ENCODE measurements at places on chromosomes 2 and 18.
A peak's percentile ranks its signal among the peaks of the same experiment; 100 is the strongest.

- no peak for DNase-seq
These were observed 182.8 kb downstream of the ST6GAL2 start for GRCh38 chr2:106703161-106703560.

GRCh38 chr2:184155791-184156190 lies 442.5 kb upstream of the ZNF804A start:
- no peak for DNase-seq

DNA sequence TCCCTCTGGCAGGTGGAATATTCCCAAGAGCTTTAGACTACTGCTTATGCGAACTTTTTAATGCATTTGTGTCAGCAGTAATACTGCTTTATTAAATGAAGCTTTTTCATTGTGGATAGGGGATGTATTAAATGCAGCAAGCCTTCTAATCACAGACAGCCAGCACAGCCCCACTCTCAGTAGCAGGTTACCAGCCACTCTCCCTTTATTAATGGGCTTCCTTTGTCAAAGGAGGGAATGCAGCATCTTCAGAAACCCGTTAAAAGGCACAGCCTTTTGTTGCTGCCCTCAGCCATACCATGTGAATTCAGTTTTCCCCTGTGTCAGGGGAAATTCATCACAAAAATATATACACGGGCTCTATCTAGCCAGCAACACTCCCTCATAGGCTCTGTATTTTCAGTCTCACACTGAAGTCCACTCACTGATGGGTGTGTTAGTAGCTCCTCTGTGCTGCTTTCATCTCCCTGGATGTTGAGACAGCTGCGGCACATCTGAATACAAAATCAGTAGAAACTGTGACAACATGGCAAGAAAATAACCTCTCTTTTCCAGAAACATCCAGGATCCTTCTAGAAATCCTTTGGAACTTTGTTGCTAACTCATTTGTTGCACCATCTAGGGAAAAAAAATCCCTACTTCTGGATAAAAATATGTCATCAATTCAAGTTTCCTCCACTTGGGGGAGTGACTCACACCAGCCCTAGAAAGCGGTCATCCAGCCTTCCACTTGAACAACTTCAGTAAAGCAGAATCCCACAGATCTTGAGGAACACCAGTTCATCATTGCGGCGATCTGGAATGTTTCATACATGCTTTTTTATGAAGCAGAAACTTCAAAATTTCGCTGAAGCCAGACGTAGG lies 48.4 kb downstream of the LRRTM1 start:
- peak; percentile 25 for DNase-seq

- DNase-seq = no peak
These were observed 46.9 kb upstream of the CD28 start for GRCh38 chr2:203659331-203660049.

DNA sequence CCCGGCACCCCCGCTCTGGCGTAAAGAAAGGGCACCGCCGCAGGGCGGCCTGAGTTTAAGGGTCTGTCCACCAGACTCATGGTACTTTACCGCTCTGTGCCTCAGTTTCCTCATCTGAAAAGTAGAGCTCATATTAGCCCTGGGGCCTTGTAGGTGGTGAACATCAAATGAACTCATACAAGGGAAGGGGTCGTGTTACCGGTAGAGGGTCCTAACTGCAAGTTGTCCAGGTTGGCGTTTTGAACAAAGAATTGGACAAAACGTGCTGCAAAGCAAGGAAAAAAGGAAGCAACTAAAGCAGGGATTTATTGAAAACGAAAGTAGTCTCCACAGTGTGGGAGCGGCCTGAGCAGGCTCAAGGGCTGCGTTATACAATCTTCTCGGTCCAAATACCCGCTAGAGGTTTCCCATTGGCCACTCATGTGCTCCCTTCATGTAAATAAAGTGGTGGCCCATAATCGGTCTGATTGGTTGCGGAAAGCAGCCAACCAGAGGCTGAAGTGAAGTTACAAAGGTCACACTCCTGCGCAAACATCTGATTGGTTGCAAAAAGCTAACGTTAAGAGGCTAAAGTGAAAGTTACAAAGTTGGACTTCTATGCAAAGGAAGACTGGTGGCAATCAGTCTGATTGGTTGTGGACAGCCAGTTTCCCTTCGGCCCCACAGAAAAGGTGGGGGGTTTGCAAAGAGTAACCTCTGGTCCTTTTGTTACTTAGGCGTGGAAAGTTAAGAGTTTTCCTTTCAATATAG lies 80.7 kb upstream of the LDLRAD4 start:
- no peak for DNase-seq

DNA sequence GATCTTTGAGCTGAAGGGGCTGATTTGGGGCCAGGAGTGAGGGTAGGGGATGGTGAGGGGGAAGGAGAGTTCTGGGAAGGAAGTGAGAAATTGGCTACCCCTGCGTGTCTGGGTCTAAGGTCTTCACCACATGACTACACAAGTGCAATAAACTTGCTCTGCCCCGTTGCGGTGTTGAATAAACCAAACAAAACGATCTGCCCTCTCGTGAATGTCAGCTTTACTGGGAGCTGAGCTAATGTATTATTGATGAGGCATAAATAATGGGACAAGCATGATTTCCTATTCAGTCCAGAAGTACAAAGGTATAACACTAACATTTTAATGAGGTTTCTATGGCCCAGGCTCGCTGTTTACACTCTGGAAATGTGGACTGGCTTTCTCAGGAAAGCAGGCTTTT lies 8.0 kb upstream of the CFAP221 start:
- DNase-seq = no peak

DNA sequence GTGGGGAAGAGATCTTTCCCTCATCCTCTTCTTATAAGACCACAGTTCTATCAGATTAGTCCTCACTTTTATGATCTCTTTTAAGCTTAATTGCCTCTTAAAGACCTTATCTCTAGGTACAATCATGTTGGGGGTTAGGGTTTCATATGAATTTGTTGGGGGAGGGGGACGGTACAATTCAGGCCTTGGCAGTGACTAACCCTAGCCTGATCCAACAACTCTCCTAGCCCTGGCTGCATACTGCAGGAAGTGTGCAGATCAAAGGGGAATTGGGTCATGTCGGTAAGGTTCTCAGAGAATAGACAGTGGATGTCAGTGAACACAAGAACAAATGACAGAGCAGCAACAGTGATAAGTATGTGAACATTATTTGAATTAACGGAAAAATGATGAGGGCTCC lies 16.4 kb downstream of the CAPN13 start:
- no peak for DNase-seq

GRCh38 chr2:156956161-156956560 lies 301.3 kb upstream of the GALNT5 start:
- DNase-seq = no peak

GRCh38 chr18:33472509-33472908 lies 32.0 kb upstream of the CCDC178 start:
- DNase-seq = no peak

DNA sequence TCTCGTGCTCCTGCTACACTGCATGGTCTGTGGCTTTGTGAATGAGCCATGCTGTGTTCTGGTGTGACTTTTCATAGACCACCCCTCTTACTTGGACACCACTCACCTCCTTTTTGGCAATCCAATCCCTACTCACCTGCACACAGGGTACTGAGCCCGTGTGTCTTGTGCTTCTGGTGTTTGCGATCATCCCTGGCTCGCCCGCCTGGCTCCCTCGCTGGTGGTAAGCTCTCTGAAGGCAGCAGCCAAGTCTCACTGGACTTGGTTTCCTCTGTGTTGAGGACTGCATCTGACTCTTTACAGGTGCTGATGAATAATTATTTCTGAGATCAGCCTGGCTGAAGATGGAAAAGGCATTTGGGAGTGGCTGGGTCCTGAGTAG lies 276.8 kb downstream of the TSN start:
- no peak for DNase-seq

DNA sequence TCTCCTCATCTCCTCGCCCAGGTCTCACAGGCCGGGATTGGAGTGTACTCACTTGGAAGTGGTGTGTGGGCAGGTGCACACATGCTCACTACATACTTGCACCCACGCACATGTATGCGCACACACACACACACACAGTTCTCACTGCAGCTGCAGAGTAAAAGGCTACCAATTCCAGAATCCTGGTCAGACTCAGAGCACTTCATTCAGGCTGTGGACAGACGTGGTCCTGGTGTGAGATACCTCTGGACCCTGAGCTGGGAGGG lies 19.4 kb downstream of the CELF4 start:
- DNase-seq = no peak

DNA sequence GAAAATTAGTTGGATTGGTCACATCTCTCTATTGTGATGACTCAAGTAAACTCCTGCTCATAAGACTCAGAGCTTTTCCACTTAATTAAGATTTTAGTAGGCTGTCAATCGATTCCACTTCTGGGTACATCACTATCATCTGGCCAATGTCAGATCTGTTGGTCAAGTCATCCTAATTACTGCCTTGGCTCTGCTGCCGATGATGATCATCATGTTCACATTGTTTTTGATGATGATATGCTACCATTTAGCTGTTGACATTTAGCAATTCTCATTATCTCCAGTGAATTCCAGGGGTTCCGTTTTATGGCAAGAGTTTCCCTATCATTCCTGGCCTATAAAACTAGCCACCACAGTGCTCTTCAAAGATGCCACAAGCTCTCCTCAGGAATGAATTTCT lies 253.4 kb downstream of the IKZF2 start:
- DNase-seq = no peak

DNA sequence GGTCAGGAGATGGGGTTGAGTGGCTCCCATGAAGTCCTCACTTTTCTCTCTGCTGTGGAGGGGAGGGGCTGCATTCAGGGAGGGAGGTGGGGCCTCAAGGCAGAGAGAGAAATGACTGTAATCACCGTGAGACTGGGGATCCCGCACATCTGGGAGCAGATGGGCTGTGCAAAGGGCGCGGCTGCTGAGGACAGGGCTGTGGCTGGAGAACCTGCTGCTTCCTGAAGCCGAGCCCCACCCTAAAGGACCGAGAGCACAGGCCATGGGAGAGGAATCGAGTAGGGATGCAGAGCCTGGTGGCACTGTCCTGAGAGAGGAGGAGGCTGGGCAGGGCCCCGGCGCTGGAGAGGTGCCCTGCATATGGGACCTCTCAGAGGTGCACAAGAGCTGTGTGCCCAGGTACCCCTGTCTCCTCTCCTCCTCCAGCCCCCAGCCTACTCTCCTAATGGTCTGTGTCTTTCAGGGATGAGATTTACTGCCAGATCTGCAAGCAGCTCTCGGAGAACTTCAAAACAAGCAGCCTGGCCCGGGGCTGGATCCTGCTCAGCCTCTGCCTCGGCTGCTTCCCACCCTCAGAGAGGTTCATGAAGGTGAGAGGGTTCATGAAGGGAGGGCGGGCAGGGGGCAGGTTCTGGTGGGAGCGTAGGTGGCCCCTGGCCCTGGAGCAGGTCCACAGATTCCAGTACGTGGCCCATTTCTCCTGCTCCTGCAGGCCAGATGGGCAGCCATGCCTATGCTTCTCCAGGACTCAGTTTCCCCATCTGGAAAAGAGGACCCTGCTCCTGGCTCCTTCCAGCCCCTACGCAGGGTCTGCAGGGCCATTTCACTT lies 25.9 kb upstream of the GPR17 start:
- DNase-seq = no peak

DNA sequence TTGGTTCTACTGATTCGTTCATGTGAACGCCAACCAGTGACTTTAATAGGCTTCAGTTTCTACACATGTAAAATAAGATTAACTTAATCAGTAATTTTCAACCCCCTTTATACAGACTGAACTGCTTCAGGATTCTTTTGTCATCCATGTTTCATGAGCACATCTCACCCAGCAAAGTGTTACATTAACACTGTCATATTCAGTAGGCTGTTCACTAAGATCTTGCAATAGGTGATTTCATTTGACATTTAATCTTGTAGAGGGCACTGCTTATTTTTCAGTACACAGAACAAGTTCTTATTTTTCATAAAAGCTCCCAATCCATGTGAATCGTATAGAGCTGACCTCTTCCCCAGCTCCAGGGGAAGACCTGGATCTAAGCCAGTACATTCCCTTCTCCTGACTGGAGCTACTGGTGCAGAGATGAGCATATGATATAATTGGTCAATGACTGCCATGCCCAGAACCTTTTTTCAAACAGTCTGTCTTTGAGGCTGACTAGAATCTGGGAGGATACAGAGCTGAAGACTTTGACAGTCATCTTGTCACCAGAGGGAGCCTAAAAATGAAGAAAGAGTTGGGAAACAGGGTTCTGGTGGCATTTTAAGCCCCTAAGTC lies 72.2 kb upstream of the CHRNA1 start:
- DNase-seq = peak; percentile 98

DNA sequence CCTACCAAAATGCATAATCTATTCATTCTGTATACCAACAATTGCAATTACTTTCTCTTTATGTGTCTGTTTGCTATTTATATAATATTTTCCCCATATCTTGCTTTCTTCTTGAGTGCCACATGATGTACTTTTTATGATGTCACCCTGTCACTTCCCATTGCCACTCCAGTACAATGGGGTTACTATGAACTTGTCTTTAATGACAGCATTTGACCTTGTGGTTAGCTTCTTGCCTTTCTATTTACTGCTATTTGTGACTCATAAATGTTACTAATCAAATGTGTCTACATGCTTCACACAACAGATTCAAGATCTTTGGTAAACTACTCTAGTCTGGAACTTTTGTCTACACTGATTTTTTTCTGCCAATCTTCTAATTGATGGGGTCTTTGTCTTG lies 486.3 kb downstream of the NR4A2 start:
- DNase-seq = no peak

DNA sequence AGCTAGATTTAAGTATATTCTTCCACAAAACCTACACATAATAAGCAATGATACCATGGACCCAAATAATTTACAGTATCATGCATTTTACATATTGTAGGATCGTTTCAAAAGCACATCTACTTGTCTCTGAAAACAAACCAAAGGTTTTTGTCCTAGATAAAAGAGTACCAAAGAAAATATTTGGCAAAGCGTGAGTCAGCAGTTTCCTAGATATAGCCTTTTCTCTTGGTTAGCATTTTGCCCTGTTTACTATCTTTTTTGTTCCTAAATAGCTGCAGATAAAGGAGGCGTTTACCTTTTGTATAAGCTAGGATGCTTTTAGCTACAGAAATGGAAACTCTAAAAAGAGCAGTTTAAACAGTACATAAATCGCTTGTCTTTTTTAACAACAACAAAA lies 305.8 kb upstream of the GULP1 start:
- DNase-seq = no peak

- no peak for DNase-seq
These were observed 16.0 kb upstream of the AP1S3 start for GRCh38 chr2:223853425-223853837.

- DNase-seq = no peak
These were observed 270.4 kb downstream of the FIGN start for GRCh38 chr2:163465440-163465839.

- DNase-seq = no peak
These were observed 633.9 kb downstream of the STK39 start for GRCh38 chr2:167613471-167613870.

DNA sequence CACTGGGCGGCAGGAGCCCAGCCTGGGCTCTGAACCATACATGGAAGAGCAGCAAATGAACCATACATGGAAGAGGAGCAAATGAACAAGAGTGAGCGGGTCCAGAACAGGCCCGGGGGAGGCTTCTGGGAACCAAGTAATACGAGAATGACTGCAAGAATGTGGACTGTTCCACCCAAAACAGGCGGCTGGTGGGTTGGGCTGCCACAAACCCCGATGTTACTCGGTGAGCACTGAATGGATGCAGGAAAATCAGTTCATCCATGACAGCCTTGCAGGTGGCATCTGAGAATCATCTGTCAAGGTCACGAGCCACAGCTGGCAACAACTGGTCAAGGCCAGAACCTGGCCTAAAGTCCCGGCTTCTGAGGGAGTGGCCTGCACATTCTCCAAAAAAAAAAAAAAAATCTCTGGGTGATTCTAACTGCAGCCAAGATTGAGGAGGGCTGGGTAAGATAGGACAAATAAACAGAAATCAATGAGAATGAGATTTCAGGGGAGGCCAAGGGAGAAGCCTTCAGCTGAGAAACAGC lies 106.1 kb downstream of the ZNF516 start:
- no peak for DNase-seq

- no peak for DNase-seq
These were observed 15.3 kb upstream of the RGPD4 start for GRCh38 chr2:107811411-107811810.

All from fibroblast of skin of abdomen (primary cell).